Caudate nucleus (tissue), 63 donors: ENCODE measurements at places on chromosomes 2 and 18.
A peak's percentile ranks its signal among the peaks of the same experiment; 100 is the strongest.

DNA sequence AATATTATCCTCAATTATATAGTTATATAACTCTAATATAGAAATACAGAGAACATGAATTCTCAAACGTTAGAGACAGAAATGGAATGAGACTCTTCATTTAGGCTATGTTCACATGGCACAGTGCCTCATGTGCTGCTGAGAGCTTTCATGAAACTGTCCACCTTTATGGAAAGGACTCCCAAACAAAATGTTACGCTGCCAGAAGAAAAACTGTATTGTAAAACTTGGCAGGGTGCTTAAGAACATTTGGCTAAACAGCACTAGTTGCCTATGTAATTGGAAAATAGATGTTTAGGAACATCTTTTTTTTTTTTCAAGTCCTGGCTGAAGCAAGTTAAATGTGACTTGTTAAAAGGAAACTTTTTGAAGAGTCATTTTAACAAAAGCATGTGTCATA lies 396.0 kb downstream of the ERBB4 start:
- no peak for DNase-seq

DNA sequence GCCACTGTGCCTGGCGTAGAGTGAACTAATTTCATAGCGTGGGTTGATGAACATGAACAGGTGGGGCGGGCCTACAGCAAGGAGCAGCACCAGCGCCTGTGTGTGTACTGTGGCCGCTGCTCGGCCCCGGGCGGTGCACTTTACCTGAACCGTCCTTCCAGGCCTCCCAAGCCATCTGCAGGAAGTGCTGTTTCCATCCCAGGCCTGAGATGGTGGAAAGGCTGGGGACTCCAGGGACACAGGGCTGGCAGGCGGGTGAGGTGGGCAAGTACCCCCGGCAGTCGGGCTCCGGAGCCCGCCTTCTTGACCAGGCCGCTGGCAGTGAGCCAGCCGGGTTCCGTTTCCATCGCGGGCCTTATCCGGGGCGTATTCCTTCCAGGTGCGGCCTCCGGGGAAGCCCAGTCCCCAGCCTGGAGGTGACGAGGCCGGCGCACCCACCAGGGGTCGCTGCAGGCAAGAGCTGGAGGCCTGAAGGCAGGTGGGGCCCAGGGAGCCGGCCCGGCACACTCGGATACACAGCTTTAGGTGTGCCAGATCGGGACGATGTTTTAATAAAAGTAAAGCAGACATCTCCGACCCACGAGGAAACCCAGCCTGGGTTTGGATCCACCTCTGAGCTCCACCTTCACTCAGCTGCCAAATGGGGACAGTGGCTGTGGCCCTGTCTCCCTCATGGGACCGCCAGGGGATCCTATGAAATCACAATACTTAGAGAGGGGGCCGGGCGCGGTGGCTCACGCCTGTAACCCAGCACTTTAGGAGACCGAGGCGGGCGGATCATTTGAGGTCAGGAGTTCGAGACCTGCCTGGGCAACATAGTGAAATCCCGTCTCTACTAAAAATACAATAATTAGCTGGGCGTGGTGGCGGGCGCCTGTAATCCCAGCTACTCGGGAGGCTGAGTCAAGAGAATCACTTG lies 22.7 kb upstream of the PDIA6 start:
- peak; percentile 49 for DNase-seq

- no peak for DNase-seq
Measured at GRCh38 chr2:140526575-140526974, 1604.2 kb downstream of the LRP1B start.

- no peak for DNase-seq
Measured at GRCh38 chr2:181907635-181908034, 16.1 kb downstream of the ITPRID2 start.

DNA sequence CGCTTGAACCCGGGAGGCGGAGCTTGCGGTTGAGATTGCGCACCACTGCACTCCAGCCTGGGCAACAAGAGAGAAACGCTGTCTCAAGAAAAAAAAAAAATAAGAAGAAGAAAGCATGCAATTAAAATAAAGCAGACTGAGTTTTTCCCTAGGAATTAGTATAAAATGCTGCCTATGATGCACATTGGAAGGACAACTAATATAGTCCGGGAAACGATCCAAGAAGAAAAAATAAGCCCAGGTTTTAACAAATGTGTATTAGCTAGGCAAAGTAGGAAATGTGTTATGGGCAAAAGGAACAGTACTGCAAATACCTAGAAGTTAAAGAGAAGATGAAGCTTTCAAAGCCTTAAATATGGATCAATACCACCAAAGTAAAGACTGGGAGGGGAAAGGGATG lies 64.0 kb downstream of the SPIRE1 start:
- no peak for DNase-seq

- no peak for DNase-seq
Measured at GRCh38 chr2:66576311-66576560, 141.3 kb downstream of the MEIS1 start.

GRCh38 chr2:162072181-162072702 lies 1.8 kb downstream of the DPP4 start:
- DNase-seq, result no peak

DNA sequence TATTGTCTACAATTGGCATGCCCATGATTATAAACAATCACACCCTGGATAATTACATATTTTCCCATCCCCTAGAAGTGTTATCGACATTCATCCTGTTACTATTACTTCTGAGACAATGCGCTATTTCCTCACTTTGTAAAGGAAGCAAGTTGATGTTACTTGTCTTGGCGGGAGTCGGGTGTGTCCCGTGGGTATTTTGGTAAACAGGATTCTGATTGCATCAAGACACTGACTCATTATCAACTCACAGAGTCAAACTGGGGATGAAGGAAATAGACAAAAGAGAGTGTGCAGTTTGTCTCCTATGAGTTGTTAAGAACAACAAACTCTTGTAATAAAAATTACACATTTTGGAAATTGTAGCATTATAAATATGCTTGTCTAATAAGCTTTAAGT lies 142.7 kb downstream of the GALR1 start:
- DNase-seq, result no peak

DNA sequence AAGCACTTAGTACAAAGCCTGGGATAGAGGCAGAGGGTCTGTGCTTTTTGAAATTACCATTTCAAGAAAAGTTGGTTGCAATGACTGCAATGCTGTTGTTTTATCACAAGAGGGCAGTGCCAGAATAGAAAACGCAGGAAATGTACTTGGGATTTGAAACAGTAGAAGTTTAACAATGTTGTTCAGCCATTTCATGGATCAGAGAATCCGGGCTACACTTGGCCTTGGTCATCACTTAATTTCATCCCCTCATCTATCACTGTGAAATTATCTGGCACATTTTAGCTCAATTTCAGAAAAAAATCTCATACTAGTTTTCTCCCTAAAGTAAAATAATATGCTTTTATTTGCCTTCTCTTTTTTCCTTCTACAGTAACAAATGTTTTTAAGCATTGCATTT lies 70.8 kb downstream of the RAPGEF4 start:
- DNase-seq, result no peak

DNA sequence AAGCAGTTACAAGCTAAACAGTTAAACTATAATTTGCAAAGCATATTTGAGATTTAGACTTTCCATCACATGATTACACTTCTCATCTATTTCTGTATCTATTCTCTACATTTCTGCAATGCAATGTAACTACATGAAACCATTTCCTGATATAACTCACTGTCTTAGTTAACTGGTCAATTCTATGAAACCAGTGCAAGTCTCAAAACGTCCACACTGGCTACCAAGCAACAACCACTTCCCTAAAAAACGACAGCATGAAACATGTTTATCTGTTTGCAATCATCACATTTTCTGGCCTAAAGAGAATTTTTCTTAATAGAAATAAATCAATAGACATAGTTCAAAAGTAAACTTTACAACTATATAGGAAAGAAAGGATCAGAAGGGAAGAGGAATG lies 17.4 kb downstream of the FECH start:
- no peak for DNase-seq

DNA sequence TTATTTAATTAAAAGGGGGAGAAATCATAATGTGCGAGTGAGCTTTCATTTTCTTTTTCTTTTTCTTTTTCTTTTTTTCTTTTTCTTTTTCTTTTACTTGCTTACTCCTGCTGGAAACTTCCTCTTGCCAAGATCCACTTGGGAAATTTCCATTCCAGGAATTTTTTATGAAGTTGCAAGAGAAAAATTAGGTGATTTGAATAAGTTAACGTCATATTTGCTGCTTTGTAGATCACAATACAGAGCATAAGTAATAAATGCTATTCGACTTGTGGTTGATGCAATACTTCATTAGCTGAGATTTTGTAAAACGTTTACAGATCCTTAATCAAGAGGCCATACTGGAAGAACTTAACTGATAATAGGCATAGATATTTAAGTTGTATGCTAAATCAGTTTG lies 354.7 kb upstream of the SMIM21 start:
- DNase-seq, result no peak

- no peak for DNase-seq
Measured at GRCh38 chr2:7375901-7376300, 458.7 kb downstream of the RNF144A start.

DNA sequence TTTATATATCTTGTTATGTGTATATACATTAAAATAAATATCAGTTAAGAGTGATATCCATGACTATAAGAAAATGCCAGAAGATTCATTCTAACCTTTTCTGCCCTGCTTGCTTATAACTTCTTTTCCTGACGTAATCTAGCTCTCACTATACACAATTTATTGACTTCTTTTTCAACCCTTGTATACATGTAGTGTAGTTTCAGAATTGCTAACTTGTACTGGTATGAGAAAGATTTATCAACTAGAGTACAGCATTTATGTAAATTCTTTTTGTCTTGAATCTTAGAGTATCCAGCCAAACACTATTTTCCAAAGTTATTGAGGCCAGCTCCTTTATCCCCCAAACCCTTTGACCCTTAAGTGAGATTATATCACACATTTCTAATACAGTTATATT lies 798.0 kb upstream of the RAB6C start:
- no peak for DNase-seq

GRCh38 chr2:22843919-22844537 lies 541.0 kb upstream of the KLHL29 start:
- no peak for DNase-seq

DNA sequence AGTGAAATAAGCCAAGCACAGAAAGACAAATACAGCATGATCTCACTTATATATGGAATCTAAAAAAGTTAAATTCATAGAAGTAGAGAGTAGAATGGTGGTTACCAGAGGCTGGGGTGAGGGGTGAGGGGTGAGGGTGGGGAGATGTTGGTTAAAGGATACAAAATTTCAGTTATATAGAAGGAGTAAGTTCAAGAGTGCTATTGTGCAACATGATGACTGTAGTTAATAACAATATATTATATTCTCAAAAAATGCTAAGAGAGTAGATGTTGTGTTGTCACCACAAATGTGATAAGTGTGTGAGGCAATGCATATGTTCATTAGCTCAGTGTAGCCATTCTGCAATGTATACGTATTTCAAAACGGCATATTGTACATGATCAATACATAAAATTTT lies 26.4 kb upstream of the GULP1 start:
- DNase-seq, result no peak

GRCh38 chr2:45763255-45763654 lies 111.8 kb downstream of the PRKCE start:
- DNase-seq, result no peak

DNA sequence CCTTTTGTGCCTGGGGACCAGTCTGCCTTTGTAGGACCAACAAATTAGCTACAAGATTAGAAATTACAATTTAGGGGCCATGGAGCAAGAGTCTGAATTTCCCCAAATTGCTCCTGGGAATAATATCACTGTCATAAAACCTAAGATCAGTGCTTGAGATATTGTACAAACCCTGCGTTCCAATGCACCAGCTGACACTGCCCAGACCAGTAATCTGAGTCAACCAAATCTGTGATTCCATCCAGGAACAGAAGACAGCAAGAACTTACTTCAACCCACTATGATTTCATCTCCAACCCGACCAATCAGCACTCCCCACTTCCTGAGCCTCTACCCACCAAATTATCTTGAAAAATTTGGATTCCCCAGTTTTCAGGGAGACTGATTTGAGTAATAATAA lies 1305.0 kb upstream of the NRXN1 start:
- no peak for DNase-seq

DNA sequence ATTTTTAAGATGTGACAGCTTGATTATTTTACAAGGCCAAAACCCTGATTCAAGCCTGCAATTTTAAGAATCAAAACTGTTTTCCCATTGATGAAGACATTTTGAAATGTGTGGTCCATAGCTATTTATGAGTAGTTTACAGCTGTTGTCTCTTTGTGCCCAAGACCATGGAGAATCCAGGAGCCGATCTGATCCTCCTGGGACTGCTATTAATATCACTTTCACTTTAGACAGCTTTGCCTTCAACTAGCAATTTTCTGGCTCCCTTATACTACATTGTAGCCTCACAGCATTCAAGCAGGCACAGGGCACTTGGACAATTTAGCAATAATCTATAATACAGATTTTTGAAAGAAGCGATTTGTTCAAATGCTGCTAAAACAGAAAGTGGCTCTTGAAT lies 172.9 kb downstream of the SLC8A1 start:
- DNase-seq, result no peak

- no peak for DNase-seq
Measured at GRCh38 chr2:168432565-168433186, 23.4 kb upstream of the CERS6 start.

GRCh38 chr2:241808721-241809382 lies at the start of gene NEU4:
Gene NEU4, plus strand, starts transcription at chr2:241809193. Its CDS starts 5,292 bp downstream, at chr2:241814485.
- DNase-seq, result no peak

- DNase-seq, result no peak
Measured at GRCh38 chr2:233208382-233209116, 42.9 kb upstream of the ATG16L1 start.

DNA sequence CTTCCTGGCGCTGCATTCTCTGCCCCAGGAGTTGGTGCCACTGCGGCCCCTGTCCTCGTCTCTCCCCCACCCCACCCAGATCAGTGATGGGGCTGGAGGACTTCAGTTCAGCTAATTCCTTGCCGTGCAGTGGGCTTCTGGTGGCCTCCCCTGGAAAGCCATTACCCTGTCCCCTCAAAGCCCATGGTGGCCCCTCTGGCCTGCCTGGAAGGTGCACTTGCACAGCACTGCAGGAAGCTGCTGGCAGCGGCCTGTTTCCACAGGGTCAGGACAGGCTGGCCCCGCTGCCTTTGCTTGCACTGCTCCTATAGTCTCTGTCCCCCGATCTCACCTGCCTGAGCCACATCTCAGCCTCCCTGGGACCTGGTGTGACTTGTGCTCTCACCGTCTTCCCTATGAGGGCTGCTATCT lies 105.1 kb downstream of the USP40 start:
- DNase-seq, result no peak

DNA sequence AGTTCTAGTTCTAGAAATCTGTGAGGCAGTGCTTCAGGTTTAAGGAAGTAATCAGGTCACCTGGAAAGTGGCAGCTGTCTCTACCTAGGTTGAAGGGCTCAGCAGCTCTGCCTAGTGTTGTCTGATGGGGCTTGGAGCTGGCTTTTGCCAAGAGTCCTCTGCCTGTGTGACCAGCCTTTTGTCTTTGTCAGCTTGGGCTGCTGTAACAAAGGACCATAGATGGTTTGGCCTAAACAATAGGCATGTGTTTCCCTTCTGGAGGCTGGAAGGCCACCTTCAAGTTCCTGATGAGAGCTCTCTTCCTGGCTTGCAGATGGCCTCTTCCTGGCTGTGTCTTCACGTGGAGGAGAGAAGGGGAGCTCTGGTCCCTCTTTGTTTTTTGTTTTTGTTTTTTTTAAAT lies 13.3 kb downstream of the UBE2F start:
- DNase-seq, result no peak
